IPS DF 19.7 (cell line): ENCODE measurements at places on chromosomes 1 and 21.

- no peak for DNase-seq
Observed at GRCh38 chr1:248858096-248858890, 592 bp downstream of the ZNF692 start.

DNA sequence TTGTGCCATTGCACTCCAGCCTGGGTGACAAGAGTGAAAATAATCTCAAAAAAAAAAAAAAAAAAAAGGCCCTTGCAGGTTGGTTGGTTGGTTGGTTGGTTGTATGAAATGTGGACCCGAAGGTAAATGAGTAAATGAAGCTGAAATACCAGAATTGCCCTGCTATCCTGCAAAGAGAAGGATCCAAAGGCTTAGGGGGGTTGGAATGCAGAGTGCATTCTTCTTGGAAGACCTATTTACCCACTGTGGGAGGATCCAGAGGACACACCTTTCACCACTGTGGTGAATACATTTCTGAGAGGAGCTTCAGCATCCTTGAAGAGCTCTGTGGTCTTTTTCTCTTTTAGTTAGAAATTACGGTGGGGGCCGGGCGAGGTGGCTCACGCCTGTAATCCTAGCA is 28.7 kb upstream of the EIF4G3 start:
- no peak for DNase-seq

DNA sequence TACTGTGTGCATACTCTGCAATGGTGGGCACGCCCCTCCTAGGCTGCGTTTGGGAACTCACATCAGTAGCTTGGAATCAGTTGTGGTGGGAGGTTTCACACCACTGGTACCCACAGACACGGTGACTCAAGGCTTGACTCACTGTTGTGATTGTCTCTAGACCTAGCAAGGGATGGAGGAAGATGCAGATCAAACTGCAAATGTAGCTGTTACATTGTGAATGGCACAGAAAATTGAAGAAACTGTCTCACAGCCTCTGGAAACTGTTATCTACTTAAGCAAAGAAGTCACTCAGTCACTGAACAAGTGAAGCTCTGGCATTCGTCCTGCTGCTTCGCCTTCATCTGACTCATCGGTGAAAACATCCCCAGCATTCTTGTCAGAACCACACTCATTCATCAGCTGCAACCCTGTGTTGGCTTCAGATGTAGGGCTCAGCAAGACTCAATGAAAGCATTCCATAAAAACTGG is 59.5 kb downstream of the POFUT2 start:
- DNase-seq, result no peak

GRCh38 chr21:22374218-22374969 is 1376.2 kb downstream of the NCAM2 start:
- DNase-seq, result no peak

GRCh38 chr1:161740921-161741320 is 8.7 kb upstream of the DUSP12 start:
- DNase-seq, result no peak

DNA sequence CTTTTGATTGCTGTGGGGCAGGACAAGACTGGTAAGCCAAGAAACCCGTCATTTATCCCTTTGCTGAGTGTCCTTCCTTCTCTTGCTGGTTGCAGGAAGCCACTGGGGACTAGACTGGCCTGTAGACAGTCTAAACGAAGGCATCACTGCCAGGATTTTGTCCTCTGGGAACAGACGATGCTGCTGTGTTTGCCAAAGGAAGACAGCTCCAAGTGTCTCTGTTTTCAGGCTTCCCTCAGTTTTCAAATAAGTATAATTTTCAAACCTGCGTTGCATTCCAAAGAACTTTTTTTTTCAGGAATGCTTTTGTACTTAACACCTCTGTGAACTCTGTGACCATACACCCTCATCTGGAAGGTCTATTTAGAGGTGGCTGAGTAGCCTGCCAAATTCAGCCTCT is 269.4 kb downstream of the HLX start:
- DNase-seq, result no peak

DNA sequence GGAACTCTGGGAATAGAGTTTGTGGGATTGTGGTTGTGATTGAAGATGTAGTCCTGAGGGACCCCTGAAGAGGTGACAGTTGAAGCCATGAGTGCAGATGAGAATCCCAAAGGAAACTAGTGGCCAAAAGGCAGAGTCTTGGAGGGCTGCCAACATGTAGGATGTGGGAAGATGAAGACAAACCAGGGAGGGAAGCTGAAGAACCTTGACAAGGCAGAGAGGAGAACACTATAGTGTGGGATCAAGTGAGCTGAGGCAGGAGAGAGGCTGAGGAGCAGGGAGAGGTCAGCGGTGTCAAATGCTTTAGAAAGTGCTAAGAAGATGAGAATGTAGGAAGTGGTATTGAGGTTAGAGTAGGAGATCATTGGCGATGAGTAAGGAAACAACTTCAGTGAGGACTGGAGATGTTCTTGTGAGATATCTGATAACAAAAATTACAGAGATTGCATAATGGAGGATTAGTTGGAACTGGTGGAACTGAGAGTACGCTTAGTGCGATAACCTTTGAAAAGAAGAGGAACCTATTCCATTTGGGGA is 88.5 kb upstream of the VCAM1 start:
- DNase-seq, result no peak

DNA sequence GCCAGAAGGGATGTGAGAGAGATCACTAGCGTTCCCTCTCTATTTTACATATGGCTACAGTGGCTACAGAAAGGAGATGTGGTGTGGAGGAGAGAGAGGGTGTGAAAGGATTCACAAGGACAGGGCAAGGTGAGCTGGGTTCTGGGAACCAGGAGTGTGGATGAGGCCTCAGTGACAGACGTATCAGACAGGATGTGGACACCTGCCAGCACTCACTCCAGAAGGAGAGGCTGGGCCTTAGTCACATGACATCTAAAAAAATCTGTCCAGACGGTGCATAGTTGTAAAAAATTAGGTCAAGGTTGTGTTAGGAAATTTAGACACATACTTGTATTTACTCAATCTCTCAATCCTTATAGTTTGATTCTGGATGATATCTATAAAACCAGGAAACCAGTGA is 10.6 kb downstream of the TRIM67 start:
- DNase-seq, result no peak

DNA sequence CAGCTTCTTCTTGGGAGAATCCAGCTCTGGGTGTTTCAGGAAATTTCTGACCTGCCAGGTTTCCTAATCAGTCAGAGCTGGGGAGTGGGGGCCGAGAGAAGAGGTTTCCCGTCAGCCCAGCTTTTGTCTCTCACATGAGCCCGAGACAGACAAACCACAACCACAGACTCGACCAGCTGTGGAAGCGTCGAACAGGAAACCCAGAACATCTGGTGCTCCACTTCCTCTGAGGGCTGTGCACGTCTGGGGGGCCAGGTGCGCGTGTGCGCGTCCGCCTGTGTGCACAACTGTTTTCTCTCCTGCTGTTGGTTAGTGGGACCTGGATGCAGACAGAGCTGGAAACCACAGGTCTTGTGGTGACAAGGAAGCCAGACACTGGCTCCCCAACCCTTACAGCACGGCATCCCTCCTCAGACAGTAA is 113.0 kb upstream of the SLC25A33 start:
- DNase-seq, result no peak

DNA sequence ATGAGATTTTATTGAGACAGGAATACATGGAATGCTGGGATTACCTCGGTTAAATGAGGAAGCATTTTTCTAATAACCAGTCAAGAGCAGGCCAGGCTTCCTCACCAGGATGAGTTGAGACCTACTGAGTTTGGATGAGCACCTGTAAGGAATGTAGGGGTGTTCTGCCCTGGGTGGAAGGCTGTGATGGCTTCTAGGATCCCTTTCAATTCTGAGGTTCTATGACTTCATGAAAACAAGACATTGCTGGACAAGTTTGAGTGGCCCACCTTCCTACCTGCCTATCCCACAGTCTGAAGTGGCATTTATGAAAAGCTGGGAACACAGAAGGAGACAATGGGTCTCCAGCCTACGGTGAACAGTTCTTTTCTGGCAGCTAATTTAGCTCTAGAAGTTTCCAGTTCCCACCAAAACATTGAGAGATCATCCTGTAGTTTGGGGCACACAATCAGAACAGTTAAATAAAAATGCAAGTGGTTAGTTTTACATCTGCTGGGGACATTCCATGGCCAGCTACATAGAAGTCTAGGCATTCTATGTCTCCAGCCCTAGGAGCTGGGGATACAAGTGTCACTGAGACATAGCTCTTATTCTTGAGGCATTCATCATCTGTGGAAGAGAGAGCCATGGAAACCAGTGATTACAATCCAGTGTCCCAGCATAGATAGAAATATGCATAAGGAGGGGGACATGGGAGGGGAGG is 51.3 kb upstream of the TSPAN2 start:
- DNase-seq, result no peak

- no peak for DNase-seq
Observed at GRCh38 chr1:219476716-219477115, 136.2 kb downstream of the ZC3H11B start.

- no peak for DNase-seq
Observed at GRCh38 chr1:15513919-15514318, 10.1 kb downstream of the CASP9 start.

DNA sequence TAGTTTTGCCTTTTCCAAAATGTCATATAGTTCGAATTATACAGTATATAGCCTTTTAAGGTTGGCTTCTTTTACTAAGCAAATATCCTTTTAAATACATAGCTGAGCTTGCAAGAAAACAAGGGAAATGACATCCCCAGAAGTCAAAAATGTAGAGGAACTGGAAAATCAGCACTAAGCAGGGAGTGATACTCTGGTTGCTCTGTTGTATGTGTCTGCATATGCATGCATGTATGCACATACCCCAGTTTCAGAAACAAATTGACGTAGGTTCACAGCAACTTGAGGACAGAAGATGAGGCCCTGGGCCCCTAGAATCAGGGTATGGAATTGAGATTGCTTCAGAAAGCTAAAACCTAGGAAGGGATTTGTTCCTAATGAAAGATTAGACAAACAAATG is 75.1 kb upstream of the GNG4 start:
- DNase-seq, result no peak

- DNase-seq, result no peak
Observed at GRCh38 chr1:200311256-200311655, 98.6 kb downstream of the ZNF281 start.

DNA sequence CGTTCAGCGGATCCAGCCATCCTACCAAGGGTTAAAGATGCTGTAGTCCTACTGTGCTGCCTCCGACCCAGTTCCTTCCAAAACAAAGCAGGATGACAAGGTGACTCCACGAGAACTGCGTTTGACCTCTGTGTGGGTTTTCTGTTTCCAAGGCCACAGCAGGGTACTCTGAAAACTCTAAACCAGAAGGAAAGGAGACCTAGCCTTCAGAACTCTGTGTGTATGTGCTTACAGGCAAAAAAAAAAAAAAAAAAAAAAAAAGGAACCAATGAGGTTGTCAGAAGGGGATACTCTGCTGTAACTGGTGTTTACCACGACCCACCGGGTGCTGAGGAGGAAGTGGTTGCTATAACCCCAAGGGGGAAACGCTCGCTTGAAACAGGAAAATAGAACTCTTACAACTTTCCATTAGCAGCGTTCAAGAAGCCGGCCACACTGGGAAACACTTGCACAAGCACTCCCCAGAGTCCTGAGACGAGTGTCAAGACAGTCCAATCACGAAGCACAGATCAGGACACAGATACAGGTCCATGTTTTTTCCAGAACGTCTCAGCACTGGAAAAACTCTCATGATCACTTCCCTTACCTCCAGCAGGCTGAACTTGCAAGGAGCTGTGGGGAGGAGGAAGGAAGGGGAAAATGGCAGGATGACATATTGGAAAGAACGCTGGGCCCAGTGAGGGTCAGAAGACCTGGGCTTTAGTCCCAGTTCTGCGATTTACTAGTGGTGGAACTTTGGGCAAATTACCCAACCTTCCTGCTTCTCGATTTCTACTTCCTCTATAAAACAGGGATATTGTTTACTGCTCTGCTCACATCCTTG is 64.0 kb downstream of the ITPKB start:
- no peak for DNase-seq

DNA sequence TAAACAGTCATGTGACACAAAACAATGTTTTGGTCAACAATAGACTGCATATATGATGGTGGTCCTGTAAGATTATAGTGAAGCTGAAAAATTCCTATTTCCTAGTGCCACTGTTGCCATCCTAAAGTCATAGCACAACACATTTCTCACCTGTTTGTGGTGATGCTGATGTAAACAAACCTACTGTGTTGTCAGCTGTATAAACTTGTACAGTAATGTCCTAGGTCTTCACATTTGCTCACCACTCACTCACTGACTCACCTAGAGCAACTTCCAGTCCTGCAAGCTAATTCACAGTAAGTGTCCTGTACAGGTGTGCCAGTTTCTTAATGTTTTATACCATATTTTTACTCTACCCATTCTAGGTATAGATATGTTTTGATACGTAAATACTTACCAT is 326.1 kb upstream of the USP24 start:
- no peak for DNase-seq

GRCh38 chr1:43719063-43719462 is 11.7 kb downstream of the ST3GAL3 start:
- no peak for DNase-seq

DNA sequence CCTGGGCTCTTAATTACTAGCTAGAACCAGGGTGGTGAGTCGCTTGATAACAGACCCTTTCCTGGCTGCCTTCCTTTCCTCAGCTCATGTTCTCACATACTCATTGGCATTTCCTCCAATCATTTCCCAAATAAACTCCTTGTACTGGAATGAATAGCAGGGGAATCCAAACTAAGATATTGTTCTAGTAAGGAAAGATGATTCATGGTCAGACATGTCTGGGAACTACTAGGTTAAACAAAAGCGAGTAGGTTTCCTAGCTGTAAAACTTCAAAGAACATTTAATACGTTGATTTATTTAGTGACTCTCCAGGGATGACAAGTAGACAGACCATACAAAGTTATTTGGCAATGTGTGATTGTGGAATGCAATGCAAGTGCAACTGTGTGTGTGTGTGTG is 121.2 kb upstream of the KCNJ6 start:
- no peak for DNase-seq

DNA sequence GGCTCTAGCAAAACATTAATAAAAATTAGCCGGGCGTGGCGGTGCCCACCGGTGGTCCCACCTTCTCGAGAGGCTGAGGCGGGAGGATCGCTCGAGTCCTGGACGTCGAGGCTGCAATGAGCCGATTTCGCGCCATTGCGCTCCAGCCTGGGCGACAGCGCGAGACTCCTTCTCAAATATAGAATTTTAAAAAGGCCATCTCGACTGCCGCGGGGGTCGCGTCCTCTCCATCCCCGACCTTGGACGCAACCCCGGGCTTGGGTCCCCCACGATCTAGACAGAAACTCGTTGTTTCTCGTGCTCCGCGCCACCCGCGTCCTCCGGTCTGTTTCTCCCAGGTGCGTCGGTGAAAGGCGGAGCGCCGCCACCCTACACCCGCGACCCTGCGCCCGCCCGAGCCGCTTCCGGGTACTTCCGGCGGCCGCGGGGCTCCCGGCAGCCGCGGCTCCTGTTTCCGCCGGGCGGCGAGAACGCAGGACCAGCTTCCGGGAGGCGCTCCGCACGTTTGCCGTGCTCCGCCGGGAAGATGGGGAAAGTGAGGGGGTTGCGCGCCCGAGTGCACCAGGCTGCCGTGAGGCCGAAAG is at the start of gene SLX9:
Gene SLX9, plus strand, starts transcription at position 498 of the 584 bp plus-strand sequence. Its CDS starts 29 bp downstream, at position 527.
- no peak for DNase-seq

DNA sequence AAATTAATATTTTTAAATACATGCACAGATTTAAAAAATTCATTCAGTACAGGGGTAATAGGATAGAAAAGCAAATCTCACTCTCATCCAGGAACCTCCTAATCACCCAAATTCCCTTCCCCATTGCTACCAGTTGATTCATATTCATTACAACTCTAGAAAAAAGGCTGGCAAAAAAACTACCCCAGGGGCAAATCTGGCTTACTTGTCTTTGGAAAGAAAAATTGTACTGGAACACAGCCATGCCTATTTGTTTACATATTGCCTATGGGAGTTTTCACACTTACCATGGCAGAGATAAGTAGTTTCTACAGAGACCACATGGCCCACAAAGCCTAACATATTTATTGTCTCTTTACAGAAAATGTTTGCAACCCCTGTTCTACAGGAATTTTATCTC is 8.9 kb upstream of the RBM34 start:
- DNase-seq, result no peak
